ENCODE measurements at places on chromosomes 3 and 15.

GRCh38 chr3:127568586-127568985 lies 21.9 kb downstream of the TPRA1 start:
- no peak for DNase-seq

DNA sequence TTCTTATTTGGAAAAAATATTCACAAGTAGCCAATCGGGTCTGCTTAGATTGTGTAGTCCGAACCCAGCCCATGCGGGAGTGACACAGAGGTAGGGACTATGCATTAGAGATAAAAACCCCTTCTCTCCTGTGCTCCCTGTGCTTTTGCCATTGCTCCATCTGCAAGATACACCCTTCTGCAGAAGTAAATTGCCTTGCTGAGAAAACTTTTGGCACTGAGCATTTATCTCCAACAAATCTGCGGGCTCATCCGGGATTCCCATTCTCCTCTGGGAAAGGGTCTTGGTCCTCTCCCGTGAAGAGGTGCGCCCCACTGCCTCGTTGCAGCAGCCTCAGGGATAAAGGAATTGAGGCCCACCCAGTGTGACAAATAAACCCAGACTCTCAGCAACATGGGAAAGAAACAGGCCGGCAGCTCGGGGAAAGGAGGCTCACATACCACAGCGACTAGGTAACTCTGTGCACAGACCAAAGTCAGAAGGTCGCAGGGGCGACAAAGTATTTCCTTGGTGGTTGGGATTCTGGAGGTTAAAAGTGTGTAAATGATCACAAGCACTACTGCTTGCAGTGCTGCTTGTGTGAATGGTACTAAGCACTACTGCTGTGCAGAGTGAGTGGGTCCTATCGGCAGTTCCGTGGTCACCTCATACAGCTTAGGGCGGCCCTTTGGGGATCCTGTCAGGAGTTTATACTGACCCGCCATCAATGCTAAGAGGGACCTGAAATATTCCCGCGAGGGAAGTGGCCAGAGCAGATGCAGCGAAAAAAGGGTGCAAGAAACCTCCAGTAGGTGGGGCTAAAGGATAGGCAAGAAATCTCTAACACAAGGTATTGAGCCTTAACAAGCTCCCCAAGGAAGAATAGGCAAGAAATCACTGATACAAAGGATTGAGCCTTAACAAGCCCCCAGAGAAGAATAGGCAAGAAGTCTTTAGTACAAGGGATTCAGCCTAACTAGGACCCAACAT lies 54.3 kb downstream of the GSK3B start:
- no peak for DNase-seq

DNA sequence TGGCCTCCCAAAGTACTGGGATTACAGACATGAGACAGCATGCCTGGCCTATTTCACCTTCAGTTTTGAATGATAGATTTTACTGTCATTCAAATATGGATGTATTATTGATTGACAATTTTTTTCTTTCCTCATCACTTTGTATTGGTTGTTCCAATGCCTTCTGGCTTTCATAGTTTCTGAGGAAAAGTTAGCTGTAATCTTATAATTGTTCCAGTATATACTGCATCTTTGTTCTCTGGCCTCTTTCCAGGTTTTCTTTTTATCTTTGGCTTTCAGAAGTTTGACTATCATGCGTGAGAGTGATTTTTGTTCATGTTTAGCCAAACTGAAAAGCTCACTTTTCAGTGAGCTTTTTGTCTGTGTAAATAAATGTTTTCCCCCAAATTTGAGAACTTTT lies 157.1 kb downstream of the RSRC1 start:
- DNase-seq: no peak

GRCh38 chr3:88311826-88312225 lies 162.1 kb downstream of the C3orf38 start:
- DNase-seq: no peak

DNA sequence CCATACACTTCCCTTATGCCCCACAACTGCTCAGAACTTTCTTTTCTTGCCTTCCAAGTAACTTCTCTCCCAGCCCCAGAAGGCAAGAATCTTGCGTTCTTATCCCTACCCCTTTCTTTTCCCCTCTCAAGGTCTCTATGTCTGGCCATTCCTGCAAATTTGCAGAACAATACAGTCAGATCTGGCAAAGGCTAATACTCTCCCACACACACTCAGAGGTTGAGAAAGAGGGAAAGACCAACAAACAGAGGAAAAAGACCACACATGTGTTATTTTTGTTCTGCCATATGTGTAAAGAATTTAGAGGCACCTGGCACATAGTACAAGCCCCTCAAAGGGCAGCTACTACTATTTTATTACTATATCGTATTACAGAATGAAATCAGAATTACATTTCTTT lies 25.7 kb downstream of the GJD2 start:
- DNase-seq: no peak

DNA sequence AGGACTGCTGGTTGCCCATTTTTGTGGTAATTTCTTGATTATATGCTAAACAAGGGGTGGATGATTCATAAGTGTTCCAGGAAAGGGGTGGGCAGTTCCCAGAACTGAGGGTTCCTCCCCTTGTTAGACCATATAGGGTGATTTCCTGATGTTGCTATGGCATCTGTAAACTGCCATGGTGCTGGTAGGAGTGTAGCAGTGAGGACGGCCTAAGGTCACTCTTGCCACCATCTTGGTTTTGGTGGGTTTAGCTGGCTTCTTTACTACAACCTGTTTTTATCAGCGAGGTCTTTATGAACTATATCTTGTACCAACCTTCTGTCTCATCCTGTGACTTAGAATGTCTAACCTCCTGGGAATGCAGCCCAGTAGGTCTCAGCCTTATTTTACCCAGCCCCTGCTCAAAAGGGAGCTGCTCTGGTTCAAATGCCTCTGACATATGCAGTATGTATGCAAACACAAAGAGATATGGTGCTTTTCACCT lies 46.2 kb downstream of the C3orf38 start:
- peak; percentile 74 for DNase-seq

GRCh38 chr3:180059356-180059755 lies 22.6 kb upstream of the PEX5L start:
- no peak for DNase-seq

DNA sequence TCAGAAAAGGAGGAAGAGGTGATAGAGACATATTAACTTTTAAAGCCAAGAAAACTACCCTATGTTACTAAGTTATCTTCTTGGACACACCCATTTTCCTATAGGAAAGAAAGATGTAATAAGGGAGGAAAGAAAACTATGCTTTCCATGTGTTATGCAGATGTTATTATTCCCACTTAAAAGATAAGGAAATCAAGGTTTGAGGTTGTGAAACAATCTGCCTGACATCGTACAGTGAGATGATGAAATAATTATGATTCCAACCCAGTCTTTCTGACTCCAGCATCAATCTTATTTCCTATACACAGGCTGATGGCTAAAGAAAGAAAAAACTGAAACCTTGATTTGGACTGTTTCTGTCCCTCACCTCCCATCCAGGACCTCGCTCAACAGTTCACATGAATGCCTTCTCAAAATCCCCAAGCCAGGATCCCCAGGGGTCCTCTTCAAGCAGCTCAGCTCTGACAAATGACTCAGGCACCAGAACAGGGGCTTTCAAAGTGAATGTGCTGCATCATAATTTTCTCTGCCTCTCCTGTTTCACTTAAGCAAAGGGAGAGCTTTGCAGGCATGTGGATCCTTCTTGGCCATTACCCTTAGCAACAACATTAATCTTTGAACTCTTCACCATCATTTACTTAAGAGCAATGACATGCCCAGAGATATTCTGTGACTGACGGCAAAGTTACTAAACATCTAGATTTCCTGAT lies 12.4 kb upstream of the EID1 start:
- peak; percentile 73 for DNase-seq

DNA sequence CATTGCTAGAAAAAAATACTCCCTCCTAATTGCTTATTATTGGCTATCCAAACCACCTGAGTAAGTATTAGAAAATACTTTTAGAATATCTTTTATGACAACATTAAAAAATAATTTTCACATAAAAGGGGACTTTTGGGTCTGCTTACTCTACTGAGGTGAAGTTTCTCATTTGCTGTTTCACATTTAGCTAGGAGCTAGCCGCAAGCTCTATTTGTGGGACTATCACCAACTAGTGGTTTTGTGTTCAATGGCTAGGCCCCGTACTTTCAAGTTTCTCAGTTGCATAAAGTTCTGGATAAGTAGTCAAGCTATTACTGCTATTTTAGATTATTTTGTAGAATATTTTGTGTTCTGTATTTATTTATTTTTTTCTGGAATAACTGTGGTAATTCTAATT lies 244.2 kb upstream of the SLITRK3 start:
- no peak for DNase-seq
